ENCODE measurements at places on chromosomes 16 and 17.

- DNase-seq = peak; percentile 45
Observed at GRCh38 chr16:46932802-46933201, 40.7 kb downstream of the DNAJA2 start.

DNA sequence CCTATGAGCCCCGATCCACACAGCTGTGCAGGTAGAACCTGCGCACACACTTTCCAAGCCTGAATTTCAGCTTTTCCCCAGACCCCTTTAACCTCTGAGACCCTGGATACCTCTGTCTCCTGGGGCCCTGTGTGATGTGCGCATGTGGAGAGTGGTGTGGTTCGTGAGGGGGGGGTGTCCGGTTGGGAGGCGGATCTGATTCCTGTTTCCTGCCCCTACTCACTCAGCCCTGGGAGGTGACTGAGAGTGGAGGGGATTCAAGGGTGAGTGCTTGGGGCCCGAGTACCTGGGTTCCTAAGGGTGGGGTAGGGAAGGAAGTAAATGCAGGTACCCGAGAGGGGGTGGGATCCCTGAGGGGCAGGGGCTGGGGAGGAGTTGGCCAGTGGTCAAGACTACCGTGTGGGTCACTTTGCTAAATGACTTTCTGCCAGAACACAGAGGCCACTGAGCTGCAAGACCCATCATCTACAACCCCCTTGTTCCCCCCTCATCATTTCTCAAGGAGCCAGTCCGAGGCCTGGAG lies 621 bp downstream of the ARHGEF15 start:
- DNase-seq = no peak

DNA sequence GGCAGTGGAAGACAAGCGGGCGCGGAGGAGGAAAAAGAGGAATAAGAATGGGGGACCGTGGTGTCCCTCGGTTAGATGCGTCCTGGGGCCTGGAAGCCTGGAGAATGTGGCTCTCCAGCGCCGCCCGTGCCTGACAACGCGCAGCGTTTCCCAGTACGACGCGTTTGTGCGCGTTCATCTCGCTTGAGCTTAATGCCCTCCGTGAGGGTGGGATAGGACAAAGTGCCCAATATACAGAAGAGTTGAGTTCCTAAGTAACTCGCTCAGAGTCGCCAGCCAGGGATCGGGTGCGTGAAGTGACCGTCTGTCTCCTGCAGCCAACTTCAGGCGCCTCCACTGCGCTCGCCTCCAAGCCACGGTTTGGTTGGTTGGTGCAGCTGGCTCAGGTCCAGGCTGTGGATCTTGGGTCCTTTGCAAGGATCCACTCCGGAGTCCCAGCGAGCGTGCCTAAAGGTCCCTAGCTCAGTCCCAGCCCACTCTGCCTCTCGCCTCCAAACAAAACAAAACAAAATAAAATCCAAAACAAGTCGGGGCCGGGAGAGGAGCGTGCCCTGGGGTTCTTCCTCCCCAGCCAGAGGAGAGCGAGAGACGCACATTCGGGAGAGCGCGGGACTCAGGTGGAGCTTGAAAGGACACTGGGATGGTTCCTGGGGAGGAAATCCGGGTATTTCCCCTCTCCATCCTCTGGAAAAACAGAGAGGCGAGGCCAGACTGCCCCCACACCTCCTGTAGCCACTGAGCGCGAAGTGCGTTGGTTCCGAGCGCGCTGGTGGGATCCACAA lies 974 bp downstream of the GALR2 start:
- DNase-seq = no peak

- peak; percentile 47 for DNase-seq
Observed at GRCh38 chr17:49548506-49549310, 27.0 kb upstream of the NXPH3 start.

DNA sequence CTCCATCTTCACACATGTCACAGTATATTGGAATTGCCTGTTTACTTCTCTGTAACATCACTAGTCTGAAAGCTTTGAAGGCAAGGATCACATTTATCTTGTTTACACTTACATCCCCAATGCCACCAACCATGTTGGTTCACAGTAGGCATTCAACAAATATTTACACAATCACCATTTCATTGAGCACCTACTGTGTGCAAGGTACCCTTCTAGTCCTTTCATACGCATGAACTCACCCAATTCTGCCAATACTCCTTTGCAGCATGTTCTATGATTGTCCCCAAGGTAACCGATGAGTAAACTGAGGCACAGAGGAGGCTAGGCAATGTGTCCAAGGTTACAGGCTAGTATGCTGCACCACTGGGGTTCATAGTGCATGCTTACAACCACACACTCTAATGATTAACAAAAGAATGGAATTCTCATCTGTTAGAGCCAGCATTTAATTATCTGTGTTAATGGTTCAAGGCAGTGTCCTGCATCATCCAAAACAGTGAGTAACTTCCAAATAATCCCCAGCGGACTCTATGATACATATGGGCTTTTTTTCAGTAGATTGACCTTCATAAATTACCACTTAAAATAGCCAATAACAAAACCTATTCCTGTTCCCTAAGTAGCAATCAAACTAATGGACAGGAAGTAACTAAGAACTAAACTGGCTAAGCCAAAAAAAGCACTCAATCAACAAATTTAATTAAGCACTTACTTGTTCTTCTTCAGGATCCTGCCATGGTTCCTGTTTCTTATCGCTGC lies 364.5 kb upstream of the XYLT1 start:
- DNase-seq = no peak

GRCh38 chr17:41015454-41015853 lies 6.5 kb upstream of the KRTAP3-1 start:
- DNase-seq = no peak

Measured in GM12865 (cell line).